ENCODE measurements at places on chromosomes 12 and 14.
A peak's percentile ranks its signal among the peaks of the same experiment; 100 is the strongest.

- DNase-seq: peak; percentile 13
These were observed 82.1 kb downstream of the AVPR1A start for GRCh38 chr12:63068857-63069442.

DNA sequence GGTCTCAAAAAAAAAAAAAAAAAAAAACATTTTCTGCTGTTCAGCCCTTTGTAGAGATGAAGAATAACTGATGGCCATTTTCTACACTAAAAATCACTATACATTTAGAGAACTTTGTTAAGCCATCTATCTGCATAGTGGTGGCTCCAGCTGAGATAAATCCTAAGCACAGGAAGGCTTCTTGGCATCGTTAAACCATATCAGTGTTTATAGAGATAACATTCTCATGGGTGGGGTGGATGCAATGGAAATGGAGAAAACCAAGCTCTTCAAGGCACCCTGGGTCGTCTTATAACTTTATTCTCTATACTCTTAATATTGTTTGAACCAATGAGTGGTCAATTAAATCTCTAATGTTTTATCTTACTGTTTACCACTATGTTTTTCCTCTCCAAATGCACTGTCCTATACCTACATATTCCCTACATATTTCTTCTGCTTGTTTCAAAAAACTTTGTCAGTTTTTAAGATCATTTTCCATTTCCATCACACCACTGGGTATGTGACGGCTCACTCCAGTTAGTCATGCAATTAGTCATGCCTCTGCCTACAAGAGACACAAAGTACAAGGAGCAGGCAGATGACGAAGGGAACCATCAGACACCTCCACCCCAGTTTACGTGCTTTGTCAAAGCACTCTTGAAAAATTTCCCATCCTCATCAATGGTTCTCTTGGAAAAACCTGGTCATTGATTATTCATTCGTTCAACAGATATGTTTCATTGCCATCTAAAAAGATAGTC is 119.3 kb upstream of the OVCH1 start:
- no peak for DNase-seq

- DNase-seq: no peak
These were observed 826.6 kb upstream of the MGAT4C start for GRCh38 chr12:87082756-87083155.

GRCh38 chr12:39620659-39621658 is 1.4 kb upstream of the ABCD2 start:
- peak; percentile 78 for DNase-seq

- DNase-seq: no peak
These were observed 146.5 kb downstream of the ETV6 start for GRCh38 chr12:11795913-11796459.

DNA sequence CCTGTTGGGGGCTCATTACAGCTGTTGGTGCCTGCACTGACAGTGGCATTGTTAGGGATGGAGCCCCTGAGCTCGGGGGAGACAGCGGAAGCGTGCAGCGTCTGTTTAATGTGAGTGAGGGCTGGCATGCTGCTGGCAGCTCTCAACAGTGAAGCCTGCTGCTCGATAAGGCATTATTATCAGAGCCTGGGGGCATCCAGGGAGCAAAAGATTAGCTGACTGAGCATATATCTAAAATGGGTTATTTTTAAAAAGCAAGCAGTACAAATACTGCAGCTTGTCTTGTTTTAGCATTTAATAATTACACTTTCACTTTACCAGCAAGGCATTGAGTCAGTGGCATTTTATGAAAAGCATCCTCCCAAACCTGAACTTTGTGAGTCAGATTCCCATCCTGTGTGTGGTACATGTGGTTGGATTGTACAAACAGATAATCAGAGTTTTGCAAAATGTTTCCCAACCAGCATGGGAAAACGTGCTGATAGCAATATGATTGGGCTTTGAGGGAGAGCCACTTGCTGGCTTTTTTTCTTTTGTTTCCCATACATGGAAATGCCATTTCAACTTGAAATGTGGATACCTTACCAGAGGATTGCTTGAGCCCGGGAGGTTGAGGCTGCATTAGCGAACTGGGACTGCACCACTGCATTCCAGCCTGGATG is 150.8 kb downstream of the PRKCH start:
- peak; percentile 91 for DNase-seq

- DNase-seq: peak; percentile 76
These were observed 115.9 kb upstream of the TMPO start for GRCh38 chr12:98399532-98399931.

DNA sequence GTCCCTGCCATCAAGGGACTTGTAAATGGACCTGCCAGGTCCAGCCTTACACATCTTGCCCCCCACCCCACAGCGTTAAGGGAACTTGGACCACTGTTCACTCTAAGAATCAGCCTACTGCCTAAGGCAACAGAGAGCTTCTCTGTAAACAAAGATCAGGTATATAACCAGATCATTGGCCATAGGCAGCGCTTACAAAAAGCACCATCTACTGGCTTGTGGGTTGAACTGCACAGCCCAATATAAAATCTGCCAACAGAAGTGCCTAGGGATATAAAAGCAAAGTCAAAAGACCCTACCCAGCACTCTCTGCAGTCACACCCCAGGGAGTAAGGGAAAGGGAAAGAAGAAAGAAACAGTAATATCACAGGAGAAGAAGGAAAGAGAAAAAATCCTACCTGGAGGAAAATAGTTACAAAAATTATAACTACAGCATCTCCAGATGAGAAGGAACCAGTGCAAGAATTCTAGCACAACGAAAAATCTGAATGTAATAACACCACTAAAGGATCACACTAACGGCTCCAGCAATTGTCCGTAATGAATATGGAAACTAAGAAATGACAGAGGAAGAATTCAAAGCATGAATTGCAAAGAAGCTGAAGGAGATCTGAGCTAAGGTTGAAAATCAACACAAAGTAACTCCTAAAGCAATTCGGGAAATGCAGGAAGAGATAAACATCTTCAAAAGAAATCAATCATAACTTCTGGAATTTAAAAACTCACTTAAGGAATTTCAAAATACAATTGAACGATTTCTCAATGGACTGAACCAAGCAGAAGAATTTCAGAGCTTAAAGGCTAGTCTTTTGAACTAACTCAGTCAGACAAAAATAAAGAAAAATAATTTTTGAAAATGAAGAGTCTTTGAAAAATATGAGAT is 95.2 kb upstream of the PCED1B start:
- DNase-seq: peak; percentile 42

DNA sequence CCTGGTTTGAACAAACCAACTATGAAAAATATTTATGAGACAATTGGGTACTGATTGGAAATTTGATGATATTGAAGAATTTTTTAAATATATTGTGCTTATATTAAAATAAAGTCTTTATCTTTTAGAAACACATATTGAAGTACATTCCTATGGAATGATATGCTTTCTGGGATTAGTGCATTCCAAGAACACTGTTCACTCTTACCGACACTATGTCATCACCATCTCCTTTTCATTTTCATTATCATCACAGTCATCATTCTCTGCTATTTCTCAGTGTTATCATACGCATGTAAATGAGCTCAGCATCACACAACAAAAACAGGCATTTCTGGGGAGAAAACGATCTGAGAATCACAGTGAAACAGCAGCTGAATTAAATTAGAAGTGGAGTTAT is 513.3 kb upstream of the CCDC196 start:
- no peak for DNase-seq

DNA sequence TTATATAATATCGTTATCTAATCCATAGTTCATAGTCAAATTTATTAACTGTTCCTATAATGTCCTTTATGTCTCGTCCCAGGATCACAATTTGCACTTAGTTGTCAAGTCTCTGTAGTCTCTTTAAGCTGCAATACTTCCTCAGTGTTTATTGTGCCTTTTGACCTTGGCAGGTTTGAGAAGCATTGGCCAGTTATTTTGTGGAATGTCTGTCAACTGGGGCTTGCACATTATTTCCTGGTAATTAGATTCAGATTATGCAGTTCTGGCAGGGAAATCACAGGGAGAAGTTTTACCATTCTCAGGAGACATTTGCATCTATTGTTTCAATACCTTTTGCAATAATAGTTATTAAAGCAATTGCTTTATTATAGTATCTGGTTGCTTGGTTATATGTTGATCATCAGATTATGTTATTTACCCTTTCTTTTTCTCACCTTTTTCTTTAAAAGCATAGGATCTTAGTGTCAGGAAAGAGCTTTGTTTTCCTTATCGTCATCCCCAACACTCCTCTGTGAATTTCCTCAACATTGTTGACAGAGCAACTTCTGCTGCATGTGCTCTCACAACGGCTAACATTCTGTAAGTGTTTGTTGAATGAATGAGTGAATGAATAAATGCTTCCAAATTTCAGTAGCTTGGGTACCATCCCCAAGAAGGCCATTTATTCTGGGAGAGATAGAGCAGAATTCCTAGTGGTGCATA is 3.7 kb upstream of the ART4 start:
- DNase-seq: no peak

DNA sequence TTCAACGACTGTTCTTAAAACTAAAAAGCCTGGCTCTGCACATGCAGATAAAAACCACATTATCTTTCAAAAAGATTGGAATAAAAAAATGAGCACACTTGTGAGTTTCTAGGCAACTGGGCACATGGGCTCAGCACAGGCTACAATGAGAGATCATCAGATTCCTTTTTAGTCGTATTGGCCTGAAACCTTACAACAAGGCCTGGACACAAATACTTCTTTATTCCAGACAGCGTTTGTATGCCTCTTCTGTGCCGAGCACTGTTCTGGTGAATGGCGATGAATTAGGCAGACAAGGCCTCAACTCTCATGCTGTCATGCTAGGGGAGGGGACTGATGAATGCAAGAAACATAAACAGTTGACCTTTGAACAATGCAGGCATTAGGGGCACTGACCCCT is 463.0 kb downstream of the AACS start:
- no peak for DNase-seq

GRCh38 chr12:117091758-117092510 is 7.3 kb downstream of the TESC start:
- DNase-seq: no peak

DNA sequence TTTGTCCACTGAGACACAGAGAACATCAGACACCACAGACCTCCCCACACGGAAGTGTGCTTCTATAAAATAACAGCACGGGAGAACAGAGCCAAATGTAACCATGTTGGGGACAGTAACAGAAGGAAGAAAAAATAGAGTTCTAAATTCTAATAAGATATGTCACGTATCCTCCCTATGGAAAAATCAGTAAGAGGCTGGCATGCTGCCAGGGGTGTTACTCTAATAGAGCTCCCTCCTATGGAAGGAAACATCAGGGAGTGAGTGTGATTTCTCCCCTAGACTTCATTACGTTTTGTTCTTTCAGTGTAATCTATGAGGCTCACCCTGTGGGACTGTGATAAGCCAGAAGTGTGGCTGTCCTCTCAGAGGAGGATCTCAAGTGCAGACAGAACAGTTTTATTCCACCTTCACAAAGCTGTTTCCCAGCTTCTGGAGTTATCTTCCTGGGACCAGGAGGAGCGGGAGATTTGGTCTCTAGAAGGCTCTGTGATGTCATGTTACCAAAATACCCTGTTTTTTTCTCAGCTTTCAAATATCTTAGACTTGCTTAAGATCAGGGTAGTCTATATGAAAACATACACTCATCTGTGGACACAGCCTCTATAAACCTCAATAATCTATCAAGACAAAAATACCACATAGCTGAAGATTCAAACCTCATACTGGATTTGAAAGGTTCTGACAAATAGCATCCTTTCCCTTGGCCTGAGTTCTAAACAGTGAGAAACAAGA is 69.3 kb downstream of the ZFC3H1 start:
- no peak for DNase-seq

- DNase-seq: no peak
These were observed 346.8 kb downstream of the ETNK1 start for GRCh38 chr12:22971701-22972191.

- no peak for DNase-seq
These were observed 405.9 kb downstream of the AACS start for GRCh38 chr12:125470838-125471783.

DNA sequence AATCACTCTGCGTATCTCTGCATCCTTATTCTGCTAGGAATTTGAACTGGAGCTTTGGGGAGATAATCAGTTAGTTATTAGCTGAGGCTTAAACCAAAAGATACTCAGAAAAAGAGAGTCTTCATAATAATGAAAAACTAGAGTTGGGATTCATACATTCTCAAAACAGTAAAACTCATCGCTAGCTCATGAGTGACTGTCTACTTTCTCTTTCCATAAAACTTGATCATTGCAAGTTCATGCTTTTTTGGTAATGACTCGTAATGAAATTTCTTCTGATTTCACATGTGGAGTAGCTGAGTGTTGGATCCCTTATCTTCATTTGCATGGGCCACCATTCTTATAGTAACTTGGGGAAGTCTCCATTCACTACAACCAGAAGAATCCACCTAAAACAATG is 397.7 kb downstream of the PDZRN4 start:
- DNase-seq: no peak

- no peak for DNase-seq
These were observed 11.8 kb upstream of the SYNE2 start for GRCh38 chr14:63840981-63841380.

DNA sequence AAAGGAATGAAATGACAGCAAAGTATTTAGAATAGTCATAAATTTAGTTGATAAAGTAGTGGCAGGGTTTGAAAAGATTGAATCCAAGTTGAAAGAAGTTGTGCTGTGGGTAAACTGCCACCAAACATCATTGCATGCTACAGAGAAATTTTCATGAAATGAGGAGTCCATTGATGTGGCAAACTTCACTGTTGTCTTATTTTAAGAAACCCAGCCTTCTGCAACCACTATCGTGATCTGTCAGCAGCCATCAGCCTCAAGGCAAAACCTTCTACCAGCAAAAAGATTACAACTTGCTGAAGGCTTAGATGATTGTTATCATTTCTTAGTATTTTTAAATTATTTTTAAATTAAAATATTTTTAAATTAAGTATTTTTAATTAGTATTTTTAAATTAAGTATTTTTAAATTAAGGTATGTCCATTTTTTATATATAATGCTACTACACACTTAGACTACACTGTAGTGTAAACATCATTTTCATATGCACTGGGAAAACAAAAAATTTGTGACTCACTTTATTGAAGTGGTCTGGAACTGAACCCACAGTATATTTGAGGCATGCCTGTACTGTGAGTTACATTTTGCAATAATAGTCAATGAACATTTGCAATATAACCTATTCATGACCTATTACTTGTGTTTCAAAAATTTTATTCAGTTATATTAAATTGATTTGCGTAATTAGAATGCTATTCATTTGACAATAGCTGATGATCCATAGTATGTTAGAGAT is 67.2 kb upstream of the SYT1 start:
- no peak for DNase-seq

DNA sequence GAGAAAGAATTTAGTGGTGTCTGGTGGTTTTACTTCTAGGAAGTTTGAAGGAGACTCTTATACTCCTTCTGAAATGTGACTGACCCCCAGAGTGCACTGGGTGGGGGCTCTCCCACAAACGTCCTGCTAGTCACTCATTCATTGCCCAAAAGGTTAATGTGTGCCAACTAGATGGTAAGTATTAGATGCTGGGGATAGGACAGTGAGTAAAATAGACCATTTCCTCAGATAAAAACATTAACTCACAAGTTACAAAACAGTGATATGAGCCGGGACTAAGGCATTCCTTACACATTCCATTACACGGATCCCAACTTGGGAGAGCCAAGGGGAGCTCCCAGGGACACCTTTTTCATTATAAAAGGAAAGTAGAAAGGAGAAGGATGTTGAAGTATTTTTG is 185.1 kb downstream of the ATXN7L3B start:
- DNase-seq: no peak
